ENCODE measurements at places on chromosomes 5 and 9.

DNA sequence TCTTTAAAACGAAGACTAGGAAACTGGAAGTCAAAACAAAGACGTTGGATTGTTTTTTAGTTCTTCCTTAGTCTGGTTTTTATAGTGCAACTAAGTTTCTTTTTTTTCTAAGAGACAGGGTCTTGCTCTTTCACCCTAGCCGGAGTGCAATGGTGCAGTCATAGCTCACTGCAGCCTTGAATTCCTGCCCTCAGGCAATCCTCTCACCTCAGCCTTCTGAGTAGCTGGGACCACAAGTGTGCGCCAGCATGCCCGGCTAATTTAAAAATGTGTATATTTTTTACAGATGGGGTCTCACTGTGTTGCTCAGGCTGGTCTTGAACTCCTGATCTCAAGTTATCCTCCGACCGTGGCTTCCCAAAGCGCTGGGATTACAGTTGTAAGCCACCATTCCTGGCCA lies 27.6 kb downstream of the ZFYVE16 start:
- DNase-seq, result no peak

DNA sequence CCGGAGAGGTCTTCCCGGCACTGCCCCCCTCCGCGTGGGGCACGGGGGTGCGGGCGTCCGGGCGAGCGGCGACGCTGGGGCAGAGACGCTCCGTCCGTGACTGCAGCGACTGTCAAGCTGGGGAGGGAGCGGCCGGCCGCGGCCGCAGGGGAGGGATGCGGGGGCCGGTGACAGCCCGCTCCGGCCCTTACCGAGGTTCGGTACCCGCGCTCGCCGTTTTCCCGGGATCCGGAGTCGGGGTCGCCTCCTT lies 400 bp downstream of the KDM4C start:
- no peak for DNase-seq

GRCh38 chr9:112486221-112487007 lies at the start of gene KIAA1958:
KIAA1958 (plus strand) TSS chr9:112486827; CDS start chr9:112574081, 87,254 bp downstream.
- DNase-seq, result peak; percentile 82

GRCh38 chr9:18268381-18268780 lies 205.6 kb upstream of the ADAMTSL1 start:
- DNase-seq, result no peak

GRCh38 chr5:16757989-16758501 lies 141.2 kb upstream of the RETREG1 start:
- DNase-seq, result no peak

GRCh38 chr5:127699416-127699815 lies 3.8 kb upstream of the CCDC192 start:
- no peak for DNase-seq

GRCh38 chr9:106962615-106963363 lies 99.8 kb downstream of the ZNF462 start:
- DNase-seq, result no peak

DNA sequence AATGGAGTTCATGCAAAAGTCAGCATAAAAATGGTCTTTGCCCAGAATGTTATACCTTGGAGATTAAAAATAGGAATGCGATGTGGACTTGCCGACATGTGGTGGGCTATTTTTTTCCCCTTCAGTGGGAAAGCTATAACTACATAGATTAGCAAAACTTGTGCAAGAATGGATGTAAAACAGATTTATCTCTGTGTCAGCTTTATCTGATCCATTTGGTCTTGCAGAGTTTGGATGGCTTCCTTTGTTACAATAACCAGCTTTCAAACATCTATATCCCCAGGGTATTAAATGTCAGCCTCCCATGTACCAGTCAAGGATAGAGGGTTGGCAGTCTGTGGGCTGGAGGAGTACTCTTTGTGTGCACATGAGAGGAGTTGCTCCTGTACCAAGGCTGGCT lies 284.9 kb downstream of the TMEM38B start:
- no peak for DNase-seq

GRCh38 chr9:18826248-18826647 lies 206.8 kb downstream of the SAXO1 start:
- no peak for DNase-seq

- DNase-seq, result no peak
These were observed 23.9 kb upstream of the DMRT3 start for GRCh38 chr9:952546-952945.

DNA sequence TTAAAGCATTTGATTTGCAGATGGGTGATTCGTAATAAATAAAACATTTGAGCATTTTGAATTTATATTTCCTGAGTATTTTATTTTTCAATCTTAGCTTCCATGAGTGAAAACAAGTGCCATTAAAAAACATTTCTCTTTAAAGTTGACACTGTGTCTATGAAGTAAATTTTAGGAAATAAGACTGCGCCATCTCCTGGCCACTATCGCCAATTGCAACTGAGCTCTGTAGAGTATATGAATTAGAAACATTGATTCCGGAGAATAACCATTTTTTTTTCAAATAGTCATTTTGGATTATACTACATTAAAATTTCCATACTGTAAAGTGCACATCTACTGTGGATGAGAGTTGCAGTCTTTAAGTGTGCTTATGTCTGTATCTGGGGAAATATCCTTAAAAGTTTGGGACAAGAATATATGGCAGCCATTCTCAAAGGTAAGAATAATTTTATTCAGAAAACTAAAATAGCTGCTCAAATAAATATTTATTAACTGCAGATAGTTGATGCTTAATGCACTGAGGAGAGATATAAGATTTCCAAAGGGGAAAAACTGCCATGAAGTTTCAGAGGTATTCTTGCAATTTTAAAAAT lies 5.9 kb downstream of the DMRTA1 start:
- peak; percentile 39 for DNase-seq

GRCh38 chr5:176606032-176606431 lies 3.9 kb downstream of the GPRIN1 start:
- no peak for DNase-seq

- no peak for DNase-seq
These were observed 131.5 kb downstream of the AGTPBP1 start for GRCh38 chr9:85610074-85610860.

DNA sequence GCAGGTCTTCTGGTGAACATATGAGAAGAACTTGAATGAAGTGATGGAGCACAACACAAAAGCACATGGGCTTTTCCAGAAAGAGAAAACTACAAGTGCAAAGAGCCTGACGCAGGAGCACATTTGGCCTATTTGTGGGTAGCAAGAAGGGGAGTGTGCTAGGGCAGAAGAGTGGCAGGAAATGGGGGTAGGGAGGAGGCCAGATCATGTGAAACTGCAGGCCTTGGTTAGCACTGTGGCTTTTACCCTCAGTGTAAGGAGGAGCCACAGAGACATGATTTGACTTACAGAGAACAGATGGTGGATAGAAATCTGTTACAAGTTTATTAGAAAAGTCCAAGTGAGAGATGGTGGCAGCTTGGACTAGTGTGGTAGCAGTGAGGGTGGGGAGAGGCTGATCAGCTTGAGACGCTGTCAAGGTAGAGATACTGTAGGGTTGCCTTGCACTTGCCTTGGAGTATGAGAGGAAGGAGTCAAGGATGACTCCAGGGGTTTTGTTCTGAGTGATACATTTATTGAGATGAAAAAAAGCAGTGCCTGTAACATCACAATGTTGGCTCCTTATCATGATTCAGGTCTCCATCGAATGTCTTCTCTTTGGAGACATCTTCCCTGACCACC lies 126.7 kb downstream of the PPP2R2B start:
- peak; percentile 30 for DNase-seq

- DNase-seq, result no peak
These were observed 152.1 kb upstream of the GAS1 start for GRCh38 chr9:87099407-87099806.

- DNase-seq, result no peak
These were observed 303.7 kb downstream of the CCDC171 start for GRCh38 chr9:15856591-15856990.

DNA sequence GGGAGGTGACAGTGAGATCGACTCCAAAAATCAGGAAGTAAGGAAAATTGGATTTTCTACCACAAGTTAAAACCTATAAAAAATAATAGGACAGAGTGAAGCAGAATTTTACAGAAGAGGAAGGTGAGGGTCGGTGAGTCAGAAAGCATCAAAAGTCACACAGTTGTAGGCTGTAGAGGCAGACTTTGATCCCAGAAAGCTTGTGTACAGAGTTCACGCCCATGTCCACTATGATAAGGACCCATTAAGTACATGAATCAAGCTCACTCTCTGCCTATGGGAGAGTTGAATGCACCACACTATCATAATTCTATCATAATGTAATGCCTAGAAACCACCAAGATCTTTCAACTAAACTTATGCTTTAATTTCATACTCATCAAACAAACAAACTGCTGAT lies 291.2 kb downstream of the PRELID2 start:
- no peak for DNase-seq

DNA sequence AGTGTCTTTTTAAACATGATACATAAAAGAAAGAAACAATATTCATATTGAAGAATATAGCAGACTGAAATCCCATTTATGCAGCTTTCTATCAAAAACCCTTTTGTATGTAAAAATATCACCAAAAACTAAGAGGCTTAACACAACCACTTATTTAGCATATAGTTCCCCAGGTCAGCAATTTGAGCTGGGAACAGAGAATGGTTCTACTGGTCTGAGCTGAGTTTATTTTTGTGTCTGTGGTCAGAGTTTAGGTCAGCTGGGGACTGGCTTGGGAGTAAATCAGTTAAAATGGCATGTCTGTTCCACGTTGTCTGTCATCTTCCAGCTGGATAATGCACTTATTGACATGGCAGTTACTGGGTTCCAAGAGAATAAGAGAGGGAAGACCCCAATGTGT lies 165.0 kb downstream of the TMEM232 start:
- no peak for DNase-seq

GRCh38 chr9:70868661-70869652 lies 252.5 kb downstream of the TRPM3 start:
- no peak for DNase-seq

DNA sequence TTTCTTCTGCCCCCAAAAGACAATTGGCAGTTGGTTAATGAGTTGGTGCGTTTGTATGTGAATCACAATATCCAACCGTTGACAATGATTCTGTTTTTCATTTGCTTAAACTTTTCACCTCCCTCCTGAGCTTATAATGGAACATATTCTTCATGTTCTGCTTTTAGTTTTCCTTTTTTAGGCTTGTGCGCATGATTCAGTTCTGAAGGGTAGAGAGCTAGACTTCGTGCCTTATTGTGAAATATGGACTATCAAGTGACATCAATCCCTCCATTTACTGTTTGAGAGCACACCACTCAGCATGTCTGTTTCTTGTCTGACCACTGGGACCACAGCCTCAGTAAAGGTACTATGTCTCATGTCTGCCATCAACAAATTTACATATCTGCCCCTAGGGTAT lies 30.5 kb upstream of the LPAR1 start:
- DNase-seq, result no peak

DNA sequence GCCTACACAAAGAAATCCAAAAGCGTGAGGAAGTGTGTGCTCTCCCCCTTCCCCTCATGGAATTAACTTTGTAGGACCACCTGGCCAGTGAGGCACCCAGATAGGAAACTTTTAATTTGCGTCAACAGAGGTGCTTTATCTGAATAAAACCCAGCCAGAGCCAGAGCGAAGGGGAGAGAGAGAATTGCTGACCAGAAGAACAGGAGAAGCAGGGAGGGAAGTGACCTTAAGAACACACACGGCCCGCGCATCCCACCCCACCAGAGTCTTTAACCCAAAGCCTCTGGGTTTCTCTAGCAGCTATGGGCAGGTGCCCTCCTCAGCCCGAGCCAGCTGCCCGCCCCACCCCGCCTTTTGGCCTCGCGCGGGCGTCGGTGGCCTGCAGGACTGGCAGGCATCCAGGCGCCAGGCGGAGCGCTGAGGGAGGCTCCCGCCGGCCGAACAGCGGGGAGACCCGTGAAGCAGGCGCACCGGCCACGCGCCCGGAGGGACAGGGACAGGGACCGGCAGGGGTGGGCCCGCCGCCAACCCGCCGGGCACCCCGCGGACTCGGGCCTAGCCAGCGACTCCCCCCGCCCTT lies 580 bp downstream of the ERAP1 start:
- peak; percentile 72 for DNase-seq

DNA sequence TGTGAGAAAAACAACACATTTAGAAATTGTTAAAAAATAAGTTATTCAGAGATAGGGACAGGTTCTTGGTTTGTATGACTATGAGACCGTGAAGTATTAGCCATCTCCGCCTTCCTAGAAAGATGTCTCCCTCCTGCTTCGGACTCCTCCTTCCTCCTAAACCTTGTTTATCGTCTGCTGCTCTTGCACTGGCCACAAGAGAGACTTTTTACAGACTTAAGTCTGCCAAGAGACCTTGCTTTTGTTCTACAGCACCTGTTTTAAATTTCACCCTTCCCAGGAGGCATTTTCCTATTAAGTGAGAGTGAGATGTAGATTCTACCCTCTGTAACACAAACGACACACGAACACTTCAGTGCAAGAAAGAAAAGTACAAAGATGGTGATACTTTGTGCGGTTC lies 274.6 kb downstream of the ARHGEF28 start:
- DNase-seq, result no peak

DNA sequence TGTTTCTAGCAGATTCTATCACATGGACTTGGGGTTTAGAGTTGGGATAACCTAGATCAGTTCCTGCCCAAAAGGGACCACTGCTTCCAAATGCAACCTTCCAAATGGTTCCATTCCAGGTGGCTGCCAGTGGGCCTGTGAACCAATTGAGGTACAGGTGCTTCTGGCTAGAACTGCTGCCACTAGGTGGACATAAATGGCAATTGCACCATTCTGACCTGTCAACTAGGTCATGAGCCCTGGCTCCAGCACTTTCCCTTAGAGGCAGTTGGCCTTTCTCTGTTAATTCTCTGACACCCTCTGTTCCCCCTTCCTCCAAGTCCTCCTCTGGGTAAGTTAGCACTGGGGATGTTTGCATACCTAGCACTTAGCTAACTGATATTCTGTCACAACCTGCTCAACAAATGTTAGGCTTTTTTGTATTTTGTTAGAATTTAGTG lies 16.6 kb upstream of the HEMGN start:
- DNase-seq, result peak; percentile 39

- no peak for DNase-seq
These were observed 188.4 kb upstream of the DAPK1 start for GRCh38 chr9:87309236-87309635.
